ENCODE measurements at places on chromosomes 6 and 20.

DNA sequence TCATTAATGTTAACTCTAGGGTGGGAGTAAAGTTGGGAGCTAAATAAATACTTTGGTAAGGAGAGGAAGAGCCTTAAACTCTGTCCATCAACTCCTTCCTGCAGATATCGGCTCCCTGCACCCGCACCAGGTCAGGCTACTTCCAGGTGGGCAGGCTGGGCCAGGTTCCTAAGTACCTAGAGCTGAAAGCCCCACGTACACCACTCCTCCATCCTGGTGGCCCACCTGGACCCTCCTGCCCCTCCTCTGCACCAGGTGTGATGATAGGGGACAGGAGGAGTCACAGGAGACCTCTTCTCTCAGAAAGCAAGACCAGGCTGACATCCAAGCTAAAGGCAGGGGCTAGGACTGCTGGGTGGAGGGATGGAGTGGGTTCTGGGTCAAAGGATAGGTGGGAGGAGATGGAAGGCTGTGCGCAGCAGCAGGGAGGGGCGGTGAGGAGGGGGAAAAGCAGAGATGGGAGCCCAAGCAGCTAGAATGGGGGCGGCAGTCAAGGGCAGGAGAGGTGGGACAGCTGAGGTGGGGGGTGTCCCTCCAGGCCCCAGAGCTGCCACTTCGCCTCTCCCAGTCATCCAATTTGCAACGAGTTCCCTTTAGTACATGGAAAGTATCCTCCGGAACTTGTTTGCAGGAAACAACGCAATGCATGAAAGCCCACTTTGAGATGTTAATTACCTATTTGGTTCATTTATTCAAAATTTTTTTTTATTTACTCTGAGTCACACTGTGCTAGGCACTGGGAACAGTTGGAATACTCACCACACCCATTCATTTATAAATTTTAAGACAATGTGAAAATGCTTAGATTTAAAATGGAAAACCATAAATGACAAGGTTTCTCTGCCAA, 15.2 kb upstream of the TOX2 start:
- DNase-seq: no peak

DNA sequence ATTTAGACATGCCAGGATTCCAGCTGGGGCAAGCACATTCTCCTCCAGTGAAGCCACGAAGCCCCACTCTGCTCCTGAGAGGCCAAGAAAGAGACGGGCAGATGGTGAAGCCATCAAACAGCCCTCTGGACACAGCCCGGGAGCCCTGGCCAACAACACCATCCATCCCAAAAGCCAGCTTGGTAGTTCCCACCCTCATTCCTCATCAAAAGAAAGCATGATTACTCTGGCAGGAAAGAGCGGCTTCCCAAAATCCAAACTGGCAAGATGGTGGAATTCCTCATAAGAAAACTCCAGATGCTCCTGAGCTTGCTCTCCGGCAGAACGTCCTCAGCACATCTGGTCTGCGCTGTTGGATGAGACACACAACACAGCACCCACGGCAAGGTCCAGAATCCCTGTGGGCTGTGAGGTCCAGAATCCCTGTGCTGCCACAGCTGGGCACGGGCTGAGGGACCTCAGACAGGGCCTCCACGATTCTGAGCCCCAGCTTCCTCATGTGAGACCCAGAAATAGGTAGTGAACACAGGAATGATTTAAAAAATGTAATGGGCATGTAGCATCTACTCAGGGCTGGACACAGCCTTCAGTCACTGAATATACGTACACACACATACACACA, 52.6 kb downstream of the THBS2 start:
- no peak for DNase-seq

GRCh38 chr6:26552640-26553188, 14.5 kb downstream of the HMGN4 start:
- DNase-seq: no peak

DNA sequence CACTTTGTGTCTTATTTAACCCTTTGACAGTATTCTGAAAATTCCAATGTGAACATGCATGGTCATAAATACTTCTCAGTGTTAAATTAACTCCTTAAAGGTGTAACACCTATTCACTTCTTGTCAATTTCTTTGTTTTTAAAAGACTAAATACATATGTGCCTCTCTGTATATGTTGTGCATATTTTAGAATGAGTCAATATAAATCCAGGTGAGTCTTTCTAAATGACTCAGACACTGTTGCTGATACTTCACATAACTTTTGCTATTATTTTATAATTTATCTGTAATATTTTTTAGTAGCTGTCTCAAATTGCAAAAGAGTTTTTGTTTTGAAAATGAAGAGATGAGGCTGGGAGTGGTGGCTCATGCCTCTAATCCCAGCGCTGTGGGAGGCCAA, 36.0 kb downstream of the TIAM2 start:
- no peak for DNase-seq

DNA sequence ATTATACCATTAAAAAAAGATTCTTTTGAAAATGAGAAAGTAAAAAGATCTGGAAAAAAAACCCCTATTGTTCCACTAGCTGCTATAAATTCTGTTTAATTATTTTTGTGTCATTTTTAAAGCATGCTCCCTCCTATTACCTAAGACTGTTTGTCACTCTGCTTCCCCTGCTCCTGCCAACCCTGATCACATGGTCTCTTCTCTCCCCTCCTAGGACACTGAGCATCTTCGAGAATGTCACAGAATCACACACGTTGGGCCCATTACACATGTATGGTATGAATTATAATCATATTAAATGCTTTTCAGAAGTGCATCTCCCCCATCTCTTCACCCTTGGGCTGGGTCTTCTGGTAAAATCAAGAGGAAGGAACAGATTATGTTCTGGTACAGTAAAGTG, 6.2 kb downstream of the SNAP91 start:
- no peak for DNase-seq

All from globus pallidus (tissue), 1 donor.